ENCODE measurements at places on chromosomes 2 and 18. TPM values are rescaled to one million over a fixed set of nuclear protein-coding genes. Genes with fewer than 3 reads are reported as not detected.

The FBLN7 gene
- total RNA-seq: 2.2 TPM

- no peak overlapping the region for H3K4me3 ChIP-seq
- H3K36me3 ChIP-seq: peaks cover 11% of the 10 kb centered on the region
- no peak for DNase-seq
Observed at GRCh38 chr18:79723036-79723435, 43.4 kb downstream of the CTDP1 start.

DNA sequence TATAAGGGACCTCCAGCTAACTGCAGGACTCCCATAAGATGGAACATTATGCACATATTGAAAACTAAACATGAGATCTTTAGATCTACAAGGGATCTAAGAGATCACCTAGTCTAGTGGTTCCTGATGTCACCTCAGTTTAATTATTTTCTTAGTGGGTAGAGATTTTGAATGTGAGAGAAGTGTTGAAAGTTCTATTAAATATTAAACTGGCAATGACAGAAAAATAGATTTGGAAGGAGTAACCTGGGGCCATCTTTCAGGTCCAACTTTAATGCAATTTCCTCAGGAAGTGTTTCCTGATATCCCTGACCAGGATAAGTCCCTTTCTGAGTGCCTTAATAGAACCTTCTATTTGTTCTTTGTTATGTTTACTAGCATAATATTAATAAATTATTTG, 29.1 kb upstream of the CPS1 start:
- H3K4me3 ChIP-seq: no peak overlapping the region
- no peaks in the 10 kb centered on the region for H3K4me1 ChIP-seq
- H3K27ac ChIP-seq: no peak overlapping the region
- H3K36me3 ChIP-seq: no peaks in the 10 kb centered on the region
- H3K27me3 ChIP-seq: no peaks in the 10 kb centered on the region

- no peaks in the 10 kb centered on the region for H3K27me3 ChIP-seq
- H3K36me3 ChIP-seq: peaks cover 81% of the 10 kb centered on the region
- H3K27ac ChIP-seq: peak overlapping the region; percentile 68
- H3K4me1 ChIP-seq: peaks cover 46% of the 10 kb centered on the region
- H3K4me3 ChIP-seq: no peak overlapping the region
Observed at GRCh38 chr2:36478332-36478738, 119.6 kb downstream of the FEZ2 start.

DNA sequence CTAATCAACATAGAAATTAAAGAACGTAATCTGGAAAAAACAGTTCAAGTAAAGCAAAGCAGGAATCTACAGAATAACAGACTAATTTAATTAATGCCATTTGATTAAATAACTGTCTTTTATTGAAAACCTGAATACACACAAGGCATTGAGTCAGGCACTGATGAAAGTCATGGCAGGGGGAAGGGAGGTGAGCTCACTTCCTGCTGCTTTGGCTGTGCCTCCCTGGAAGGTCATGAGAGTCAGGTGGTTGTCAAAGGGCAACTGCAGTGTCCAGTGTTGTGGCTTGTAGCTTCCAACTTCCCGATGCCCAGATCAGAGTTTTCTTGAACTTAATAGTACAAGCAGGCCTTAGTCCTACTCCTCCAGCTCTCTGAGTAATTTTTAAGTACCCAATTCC, 180.9 kb downstream of the PID1 start:
- no peaks in the 10 kb centered on the region for H3K4me1 ChIP-seq
- DNase-seq: no peak
- H3K27me3 ChIP-seq: 0 out of 2 replicates have a peak, but pooled peaks cover 12% of the 10 kb centered on the region

- DNase-seq: no peak
- H3K4me3 ChIP-seq: no peak overlapping the region
- peaks cover 20% of the 10 kb centered on the region for H3K36me3 ChIP-seq
- no peaks in the 10 kb centered on the region for H3K27me3 ChIP-seq
- no peaks in the 10 kb centered on the region for H3K4me1 ChIP-seq
Observed at GRCh38 chr2:208294482-208295024, 28.5 kb downstream of the PIKFYVE start.

The THOC1 gene
- 43.5 TPM for total RNA-seq

DNA sequence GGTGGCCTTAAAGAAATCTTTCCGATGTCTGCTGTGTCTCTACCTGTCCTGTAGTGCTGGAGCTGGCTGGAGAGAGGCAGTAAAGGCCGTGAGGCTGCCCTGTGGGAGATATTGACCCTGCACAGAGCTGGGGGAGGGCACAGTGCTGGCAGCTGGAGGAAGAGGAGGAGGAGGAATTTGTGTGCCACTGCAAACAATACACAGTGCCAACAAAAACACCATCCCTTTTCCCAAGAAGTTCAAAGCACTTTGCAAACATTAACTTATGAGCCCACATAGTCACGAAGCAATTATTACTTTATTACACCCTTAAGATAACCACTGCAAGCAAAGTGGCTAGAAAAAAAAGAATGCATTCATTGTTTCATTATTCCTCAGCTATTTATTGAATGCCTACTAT, 45.0 kb upstream of the CYTIP start:
- H3K27me3 ChIP-seq: no peaks in the 10 kb centered on the region
- no peak overlapping the region for H3K4me3 ChIP-seq
- H3K36me3 ChIP-seq: no peaks in the 10 kb centered on the region
- H3K27ac ChIP-seq: no peak overlapping the region

The ATP8B1 gene
- total RNA-seq: 18.4 TPM

DNA sequence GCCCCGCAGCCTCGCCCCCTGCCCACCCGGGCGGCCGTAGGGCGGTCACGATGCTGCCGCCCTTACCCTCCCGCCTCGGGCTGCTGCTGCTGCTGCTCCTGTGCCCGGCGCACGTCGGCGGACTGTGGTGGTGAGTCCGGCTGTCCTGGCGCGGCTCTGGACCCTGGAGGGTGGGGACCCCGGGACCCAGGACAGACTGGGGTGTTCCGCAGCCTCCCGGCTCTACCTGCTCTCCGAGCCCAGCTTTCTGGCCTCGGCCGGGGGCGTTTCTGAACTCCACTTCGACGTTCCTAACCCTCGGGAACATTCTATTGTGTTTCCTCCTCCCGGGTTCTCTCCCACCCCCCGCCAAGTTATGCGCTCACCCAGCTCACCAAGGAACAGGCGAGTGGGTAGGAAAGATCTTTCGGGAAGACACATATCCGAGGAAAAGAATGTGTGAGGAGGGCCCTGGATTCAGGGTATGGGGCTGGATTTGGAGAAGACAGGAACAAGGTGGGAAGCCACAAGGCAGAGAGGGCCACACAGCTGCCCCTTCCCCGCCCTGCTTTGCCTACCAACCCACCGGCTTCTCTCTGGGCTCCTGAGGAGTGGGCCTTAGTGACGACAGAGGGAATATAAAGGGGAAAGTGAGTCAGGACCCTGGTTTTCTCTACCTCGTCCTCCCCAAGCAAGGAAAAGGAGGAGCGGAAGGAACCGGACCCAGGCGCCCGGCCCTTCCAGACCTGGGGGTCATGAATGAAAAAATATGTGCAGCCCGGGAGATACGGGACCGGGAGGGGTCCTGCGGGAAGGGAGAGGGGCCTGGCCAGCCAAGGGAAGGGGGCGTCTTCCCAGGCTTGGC, 605 bp downstream of the WNT6 start:
- H3K27me3 ChIP-seq: peaks cover 30% of the 10 kb centered on the region
- H3K27ac ChIP-seq: no peak overlapping the region
- H3K4me3 ChIP-seq: peak overlapping the region; percentile 53
- no peaks in the 10 kb centered on the region for H3K4me1 ChIP-seq
- no peaks in the 10 kb centered on the region for H3K36me3 ChIP-seq

The MPHOSPH10 gene
- 26.4 TPM for total RNA-seq

The CASP10 gene
- 1.3 TPM for total RNA-seq

The FAM110C gene
- total RNA-seq: 6.8 TPM

DNA sequence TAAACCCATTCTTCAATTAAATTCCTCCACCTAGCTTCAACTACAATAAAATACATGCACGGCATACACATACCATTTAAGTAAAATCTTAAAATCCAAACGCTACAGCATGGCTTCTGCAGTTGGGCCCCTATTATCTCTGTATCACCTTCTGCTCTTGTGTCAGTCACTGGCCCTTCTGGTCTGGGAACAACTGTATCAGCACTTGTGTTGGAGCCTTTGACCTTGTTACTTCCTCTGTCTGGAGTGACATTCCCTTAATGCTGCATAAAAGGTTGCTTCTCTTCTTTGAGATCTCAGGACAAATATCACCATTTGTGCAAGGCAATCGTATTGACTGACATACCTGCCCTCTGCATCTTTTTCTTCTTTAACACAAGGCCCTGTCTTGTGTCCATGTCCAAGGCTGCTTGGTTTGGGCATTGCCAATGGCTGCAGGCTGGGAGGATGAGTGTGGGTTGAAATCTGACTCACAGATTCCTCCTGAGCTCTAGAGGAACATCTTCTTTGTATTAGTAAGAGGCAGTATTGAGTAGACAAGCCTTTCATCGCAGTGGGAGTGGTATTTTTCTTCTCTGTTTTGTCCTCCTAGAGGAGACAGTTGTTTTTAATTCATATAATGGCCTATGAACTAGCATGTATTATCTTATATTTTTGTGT, 267.8 kb upstream of the TRIB2 start:
- H3K36me3 ChIP-seq: no peaks in the 10 kb centered on the region
- H3K4me1 ChIP-seq: no peaks in the 10 kb centered on the region
- H3K27ac ChIP-seq: no peak overlapping the region
- DNase-seq: peak; percentile 20

- no peaks in the 10 kb centered on the region for H3K4me1 ChIP-seq
- no peaks in the 10 kb centered on the region for H3K36me3 ChIP-seq
- H3K27me3 ChIP-seq: no peaks in the 10 kb centered on the region
- no peak overlapping the region for H3K27ac ChIP-seq
- H3K4me3 ChIP-seq: no peak overlapping the region
Observed at GRCh38 chr2:24209389-24210105, 34.7 kb downstream of the FAM228A start.

- H3K36me3 ChIP-seq: no peaks in the 10 kb centered on the region
- H3K27ac ChIP-seq: peak overlapping the region; percentile 55
- H3K27me3 ChIP-seq: no peaks in the 10 kb centered on the region
- no peak overlapping the region for H3K4me3 ChIP-seq
- peak; percentile 33 for DNase-seq
Observed at GRCh38 chr2:158889135-158889853, 79.1 kb upstream of the TANC1 start.
